ENCODE measurements at places on chromosomes 16 and 17.

GRCh38 chr17:13478326-13478830 is 123.4 kb downstream of the HS3ST3A1 start:
- DNase-seq: no peak

DNA sequence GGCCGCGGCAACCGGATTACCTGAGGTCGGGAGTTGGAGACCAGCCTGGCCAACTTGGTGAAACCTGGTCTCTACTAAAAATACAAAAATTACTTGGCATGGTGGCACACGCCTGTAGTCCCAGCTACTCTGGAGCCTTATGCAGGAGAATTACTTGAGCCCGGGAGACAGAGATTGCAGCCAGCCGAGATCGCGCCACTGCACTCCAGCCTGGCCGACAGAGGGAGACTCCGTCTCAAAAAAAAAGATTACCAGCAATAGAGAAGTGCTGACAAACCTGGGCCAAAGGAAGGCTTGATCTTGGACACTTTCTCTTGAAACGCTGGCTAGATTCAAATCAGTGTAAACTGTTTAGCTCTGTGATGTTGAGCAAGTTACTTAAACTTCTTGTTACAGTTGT is 4.3 kb downstream of the MT1H start:
- no peak for DNase-seq

DNA sequence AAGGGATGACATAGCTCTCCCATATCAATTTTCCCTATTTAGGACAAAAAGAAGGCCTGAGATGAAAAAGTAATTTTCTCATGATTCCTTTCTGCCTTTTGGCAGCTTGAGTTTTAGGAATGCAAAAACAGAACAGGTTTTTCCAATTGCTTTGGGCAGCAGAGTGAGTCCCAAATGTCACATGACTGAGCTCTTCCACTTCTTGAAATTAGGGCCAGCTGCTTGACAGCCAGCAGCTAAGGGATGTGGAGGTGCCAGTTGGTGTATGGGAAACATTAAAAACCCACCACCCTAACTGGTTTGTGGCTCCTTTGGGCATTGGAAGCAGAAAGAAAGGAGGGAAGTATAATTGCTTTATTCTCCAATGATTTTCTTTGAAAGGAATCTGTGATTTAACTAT is 133.8 kb upstream of the FAM20A start:
- no peak for DNase-seq

DNA sequence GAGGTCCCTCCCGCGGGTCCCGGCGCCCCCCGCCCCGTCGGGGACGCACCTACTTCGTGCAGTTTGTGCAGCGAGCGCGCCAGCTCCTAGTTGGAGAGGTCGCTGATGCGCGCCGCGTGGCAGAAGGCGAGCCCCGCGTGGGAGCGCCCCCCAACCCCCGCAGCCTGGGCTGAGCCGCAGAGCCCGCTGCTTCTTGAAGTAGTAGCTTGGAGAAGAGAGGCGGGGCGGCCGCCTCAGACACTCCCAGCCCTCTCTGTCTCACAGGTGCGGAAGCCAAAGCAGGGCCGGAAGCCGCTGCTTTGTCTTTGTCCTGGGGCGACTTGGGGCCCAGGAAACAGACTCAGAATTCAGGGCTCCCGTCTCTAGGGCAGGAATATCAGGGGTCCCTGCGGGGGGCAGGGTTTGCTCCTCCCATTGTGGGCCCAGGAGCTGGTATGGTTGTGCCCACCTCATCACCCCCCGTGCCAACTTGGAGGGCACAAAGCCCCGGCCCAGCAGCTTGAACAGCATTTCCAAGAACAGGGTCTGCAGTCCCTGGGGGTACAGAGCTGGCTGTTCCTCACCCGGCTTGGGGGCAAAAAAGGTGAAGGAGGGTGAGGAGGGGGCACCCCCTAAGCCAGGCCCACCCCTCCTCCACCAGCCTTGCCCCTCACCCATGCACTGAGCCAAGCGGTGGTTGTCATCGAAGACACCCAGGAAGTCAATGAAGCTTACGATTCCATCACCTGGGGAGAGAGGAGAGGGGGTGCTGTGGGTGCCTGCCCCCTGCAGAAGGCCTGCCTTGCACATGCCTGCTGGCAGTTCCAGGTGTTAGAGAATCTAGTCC is 13.5 kb downstream of the SPATA32 start:
- no peak for DNase-seq

DNA sequence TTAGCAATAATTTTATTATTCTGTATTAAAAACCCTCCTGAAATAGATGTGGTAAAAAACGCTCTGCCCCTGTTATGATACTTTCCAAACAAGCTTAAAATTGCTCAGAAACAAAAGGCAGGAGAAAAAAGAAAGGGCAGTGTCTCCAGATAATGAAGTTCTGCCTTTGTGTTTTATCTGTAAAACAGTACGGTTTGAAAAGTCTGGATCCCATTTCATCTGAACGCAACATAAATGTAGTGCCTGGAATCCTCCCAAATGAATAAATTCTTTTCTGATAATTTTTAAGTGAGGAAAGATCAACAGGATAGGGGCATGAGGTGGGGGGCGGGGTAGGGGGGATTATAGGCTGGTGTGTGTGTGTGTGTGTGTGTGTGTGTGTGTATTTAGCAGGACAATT is 87.5 kb upstream of the SOX9 start:
- no peak for DNase-seq

GRCh38 chr17:50841949-50842354 is 6.6 kb downstream of the WFIKKN2 start:
- no peak for DNase-seq

GRCh38 chr16:54325616-54326265 is 39.2 kb upstream of the IRX3 start:
- DNase-seq: no peak

- no peak for DNase-seq
These were observed 583.0 kb upstream of the CDH11 start for GRCh38 chr16:65704866-65705265.

DNA sequence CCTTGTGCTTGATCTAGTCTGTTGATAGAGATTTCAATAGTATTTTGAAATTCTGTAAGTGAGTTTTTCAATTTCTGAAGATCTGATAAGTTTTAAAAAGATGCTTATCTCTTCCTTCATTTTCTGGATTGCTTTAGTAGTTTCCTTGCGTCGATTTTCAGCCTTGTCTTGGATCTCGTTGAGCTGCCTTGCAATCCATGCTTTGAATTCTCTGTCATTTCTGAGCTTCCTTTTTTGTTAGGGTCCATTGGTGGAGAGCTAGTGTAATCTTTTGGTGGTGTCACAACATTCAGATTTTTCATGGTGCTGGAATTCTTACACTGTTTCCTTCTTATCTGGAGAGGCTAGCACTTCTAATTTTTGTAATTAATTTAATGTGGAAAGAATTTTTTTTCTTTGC is 61.1 kb downstream of the SLFN11 start:
- no peak for DNase-seq

GRCh38 chr16:81625544-81626153 is 153.4 kb upstream of the PLCG2 start:
- DNase-seq: no peak

DNA sequence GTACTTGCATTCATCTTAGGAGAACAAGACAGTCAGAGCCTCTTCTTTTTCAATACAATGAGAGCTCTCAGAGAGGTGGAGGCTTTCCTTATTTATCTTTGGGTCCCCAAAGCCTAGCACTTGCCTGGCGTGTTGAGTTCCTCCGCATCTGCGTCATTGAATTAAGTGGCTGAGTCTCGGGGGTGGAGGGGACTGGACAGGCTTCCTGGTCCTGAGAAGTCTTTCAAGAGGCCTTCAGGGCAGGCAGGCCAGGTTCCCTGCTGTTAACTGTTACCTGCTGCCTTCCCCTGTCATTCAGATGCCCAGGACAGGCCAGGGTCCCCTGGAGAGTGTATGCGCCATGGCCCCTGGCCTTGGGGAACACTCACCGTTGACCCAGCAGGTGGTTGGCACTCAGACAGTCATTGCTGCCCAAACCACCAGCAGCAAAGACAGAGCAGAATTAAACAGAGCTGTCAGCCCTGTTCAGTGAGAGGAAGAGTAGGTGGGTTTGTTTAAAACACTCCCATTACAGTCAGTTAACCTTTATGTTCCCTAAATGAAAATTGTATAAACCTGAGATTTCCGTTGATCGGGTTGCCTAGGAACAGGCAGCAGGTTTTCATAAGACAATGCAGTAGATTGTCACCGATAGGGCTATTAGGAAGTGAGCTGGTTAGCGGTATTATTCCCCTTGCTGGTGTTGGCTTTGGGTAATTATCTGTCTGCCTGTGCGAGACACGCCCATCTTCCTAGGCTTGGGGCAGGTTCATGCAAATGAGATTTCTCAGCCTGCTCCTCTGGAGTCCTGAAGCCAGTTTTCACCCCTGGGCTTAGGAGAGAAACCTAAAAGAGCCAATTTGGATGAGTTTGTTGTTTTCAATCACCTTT is 132.7 kb downstream of the CCDC182 start:
- no peak for DNase-seq

- DNase-seq: no peak
These were observed 50.9 kb upstream of the MTSS2 start for GRCh38 chr16:70736465-70737376.

- no peak for DNase-seq
These were observed 125.4 kb downstream of the MGAT5B start for GRCh38 chr17:76993651-76994050.

DNA sequence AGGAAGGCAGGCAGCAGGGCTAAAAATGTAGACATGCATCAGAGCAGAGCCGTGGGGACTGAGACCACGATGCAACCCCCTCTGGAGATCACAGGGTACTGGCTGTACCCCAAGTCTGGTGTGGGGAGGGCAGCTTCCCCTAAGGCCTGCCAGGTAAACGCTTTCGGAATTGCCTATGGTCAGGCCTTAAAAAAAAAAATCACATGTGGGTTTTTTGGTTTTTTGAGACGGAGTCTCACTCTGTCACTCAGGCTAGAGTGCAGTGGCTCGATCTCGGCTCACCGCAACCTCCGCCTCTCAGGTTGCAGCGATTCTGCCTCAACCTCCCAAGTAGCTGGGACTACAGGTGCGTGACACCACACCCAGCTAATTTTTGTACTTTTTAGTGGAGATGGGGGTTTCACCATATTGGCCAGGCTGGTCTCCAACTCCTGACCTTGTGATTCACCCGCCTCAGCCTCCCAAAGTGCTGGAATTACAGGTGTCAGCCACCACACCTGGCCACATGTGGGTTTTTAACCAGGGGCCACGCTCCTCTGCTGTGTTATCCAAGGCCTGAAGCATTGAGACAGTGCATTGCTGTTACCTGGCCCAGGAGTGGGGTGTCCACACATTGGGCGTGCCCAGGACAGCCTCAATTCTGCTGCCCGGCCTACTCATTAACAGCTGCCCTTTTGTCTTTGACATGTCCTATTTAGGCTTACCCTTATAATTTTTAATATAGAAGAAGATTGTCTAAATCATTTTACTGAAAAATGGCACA is 50.4 kb downstream of the LITAF start:
- no peak for DNase-seq

DNA sequence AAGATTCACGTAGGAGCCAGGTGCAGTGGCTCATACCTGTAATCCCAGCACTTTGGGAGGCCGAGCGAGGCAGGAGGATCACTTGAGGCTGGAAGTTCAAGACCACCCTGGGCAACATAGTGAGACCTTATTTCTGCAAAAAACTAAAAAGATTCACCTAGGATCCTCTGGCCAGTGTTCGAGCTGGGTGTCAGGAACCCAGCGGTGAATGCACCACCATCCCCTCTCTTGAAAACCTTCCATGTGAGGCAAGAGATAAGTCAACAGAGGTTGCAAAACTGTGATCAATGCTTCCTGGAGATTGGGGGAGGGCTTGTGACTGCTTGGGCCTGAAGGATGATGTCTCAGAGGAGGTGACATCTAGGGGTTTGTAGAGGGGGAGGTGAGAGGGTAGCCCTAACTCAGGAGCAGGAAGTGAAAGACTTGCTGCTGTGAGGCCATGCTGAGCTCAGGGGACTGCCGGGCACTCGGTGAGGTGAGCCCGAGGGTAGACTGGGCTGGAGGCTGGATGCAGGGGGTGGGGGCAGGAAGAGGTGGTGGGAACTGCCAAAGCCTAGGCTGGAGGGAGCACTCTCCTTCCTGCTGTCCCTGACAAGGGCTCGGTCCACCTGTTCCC is 11.7 kb downstream of the GJD3 start:
- DNase-seq: no peak

DNA sequence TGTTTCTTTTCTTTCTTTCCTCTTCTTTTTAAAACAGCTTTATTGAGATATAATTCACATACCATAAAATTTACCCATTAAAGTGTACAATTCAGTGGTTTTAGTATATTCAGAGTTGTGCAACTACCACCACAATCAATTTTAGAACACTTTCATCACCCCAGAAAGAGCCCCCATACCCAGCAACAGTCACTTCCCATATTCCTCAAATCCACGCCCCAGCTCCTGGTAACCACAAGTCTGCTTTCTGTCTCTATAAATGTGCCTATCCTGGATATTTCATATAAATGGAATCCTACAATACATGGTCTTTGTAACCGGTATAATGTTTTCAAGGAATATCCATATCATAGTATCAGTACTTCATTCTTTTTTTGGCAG is 19.4 kb downstream of the RARA start:
- no peak for DNase-seq

DNA sequence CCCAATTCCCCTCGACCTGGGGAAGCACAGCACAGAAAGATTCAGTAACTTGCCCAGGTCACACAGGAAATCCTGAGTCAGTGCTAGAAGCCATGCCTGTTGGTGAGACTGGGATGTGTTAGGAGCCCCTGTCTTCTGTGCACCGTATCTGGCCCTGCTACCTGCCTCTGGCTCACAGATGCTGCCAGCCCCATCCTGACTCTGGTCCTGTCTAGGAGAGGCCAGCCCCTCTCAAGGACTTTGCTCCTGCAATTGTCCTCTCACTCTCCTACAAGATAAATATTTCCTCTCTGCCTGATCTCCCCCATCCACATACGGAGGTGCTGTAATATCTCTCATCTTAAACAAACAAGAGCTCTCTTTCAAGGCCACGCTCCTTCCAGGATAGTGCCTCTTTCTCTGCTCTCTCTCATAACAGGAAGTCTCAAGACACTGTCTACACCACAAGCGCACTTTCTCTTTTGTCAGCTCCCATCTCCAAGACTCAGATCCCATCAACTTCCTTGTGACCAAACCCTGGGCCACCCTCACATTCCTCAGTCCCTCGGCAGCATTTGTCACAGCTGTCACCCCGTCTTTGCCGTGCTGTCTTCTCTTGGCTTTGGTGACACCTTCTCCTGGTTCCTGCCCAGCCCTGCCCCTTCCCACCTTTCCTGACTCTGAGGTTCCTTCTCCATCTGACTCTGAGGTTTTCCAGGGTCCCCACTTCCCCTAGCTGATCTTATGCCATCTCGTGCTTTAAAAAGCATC is 1.9 kb downstream of the SLC13A2 start:
- no peak for DNase-seq

GRCh38 chr17:79111097-79111496 is 36.5 kb downstream of the ENGASE start:
- no peak for DNase-seq

- DNase-seq: no peak
These were observed 1.1 kb downstream of the C17orf107 start for GRCh38 chr17:4900231-4901107.

GRCh38 chr16:6863135-6863534 is 469.5 kb upstream of the RBFOX1 start:
- no peak for DNase-seq

GRCh38 chr17:57499648-57500049 is 243.3 kb downstream of the MSI2 start:
- DNase-seq: no peak

All from cortex of kidney (tissue), 1 donor.